H7 (cell line): ENCODE measurements at places on chromosomes 7 and 10. TPM values are rescaled to one million over a fixed set of nuclear protein-coding genes. Genes with fewer than 3 reads are reported as not detected.
A peak's percentile ranks its signal among the peaks of the same experiment; 100 is the strongest.

DNA sequence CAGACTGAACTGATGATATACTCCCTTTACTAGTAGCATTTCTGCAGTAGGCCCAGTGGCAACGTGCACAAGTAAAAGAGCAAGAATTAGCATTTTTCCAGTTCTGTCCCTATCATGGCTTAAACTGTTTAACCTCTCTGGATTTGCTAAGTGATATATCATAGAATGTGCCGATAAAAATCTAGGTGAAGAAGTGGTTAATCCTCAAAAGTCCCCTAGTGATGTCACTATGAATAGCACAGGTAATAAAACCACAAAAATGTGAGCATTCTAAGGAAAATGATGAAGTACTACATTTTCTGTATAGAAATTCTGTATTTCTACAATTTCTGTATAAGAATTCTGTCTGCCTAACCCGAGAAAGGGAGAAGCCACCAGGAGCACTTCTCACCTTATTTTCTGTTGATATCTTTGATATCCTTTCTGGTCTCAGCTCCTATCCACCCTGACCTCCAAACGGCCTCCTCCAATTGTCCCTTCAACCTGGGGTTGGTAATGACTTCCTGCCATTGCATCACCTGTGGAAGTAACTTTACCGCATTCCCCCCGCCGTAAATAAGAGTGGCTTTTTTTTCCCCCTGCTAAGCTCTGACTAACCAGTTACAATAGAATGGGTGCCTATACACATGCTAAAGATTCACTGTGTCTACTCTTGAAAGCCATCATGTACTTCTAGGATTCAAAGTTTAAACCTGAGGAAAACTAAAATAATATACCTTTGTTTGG is 155.9 kb upstream of the ASAH2 start:
- DNase-seq, result peak; percentile 53

IFIT1B gene
- total RNA-seq, result not detected in 2 replicates

DNA sequence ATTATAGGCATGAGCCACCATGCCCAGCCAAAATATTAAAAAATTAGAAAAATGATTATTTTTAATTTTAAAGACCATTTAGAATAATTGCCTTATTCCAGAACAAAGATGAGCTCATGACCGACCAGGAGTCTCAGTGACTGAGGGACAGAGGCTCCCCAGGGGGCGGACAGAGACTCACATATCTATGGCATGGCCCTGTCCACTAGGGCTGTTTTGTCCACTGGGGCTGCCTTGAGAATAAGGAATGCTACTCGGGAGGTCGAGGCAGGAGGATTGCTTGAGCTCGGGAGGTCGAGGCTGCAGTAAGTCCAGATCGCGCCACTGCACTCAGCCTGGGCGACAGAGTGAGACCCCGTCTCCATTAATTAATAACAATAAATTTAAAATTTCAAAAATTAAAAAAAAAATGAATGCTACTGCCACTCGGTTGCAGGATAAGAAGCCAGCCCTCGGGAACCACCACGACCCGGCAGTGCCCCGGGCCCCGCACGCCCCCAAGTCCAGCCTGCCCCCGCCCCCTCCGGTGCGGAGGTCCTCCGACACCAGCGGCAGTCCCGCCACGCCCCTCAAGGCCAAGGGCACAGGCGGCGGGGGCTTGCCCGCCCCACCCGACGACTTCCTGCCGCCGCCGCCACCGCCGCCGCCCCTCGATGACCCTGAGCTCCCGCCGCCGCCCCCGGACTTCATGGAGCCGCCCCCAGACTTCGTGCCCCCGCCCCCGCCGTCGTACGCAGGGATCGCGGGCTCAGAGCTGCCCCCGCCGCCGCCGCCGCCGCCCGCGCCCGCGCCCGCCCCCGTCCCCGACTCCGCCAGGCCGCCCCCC is 128.6 kb downstream of the APBB1IP start:
- DNase-seq, result peak; percentile 88

DNA sequence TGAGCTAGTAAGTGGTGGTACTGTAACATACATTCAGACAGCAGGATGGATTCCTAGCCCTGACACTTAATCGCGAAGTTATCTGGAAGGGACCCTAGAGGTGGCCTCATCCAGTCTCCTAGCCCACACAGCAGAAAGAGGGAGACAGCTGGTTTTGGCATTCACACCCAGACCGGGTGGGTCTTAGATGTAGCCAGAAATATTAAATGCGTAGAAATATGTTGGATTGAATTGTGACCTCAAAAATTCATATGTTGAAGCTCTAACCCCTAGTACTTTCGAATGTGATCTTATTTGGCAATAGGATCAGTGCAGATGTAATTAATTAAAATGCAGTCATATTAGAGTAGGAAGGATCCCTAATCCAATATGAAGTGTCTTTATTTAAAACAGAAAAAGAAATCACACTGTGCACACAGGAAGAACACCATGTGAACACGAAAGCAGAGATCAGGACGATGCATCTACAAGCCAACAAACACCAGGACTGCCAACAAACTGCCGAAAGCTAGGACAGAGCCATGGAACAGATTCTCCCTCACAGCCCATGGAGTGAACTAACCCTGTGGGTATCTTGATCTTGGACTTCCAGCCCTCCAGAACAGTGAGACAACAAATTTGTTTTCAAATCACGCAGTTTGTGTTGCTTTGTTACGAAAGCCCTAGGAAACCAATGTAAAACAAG is 2.9 kb upstream of the XPNPEP1 start:
- DNase-seq, result no peak

PAXIP1 gene
- 19.0 and 21.9 TPM in 2 replicates for total RNA-seq

DNA sequence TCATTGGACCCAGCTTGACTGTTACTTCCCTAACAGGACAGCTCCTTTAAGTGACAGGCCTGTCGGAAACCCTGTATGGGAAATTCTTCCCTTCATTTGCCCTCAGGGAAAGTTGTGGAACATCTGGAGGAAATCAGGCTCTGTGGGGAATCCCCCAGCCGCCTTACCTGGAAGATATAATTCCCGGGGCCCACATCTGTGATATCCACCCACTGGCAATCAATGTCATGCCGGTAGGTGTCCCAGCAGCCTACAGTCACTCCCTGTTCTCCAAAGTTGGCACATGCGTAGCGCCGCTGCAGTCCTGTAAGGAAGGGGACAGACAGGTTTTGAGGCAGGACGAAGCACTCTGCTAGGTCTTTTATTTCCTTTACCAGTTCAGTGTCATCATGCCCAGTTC is 16.6 kb downstream of the LOXL4 start:
- DNase-seq, result peak; percentile 10

DNA sequence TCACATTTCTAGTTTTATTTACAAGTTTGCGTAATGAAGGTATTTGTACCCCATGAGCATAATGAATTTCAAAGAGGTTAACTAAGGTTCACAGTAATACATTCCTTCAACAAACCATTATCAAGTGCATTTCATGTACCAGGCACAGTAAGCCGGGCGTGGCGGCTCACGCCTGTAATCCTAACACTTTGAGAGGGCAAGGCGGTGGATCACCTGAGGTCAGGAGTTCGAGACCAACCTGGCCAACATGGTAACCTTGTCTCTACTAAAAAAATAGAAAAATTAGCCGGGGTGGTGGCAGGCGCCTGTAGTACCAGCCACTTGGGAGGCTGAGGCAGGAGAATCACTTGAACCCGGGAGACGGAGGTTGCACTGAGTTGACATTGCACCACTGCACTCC is 4.3 kb upstream of the EIF3A start:
- no peak for DNase-seq

RAPGEF5 gene
- 4.2 and 5.5 TPM in 2 replicates for total RNA-seq

- peak; percentile 19 for DNase-seq
Observed at GRCh38 chr10:5775685-5776084, 37.5 kb downstream of the GDI2 start.

GRCh38 chr10:70905071-70906021 is 17.0 kb upstream of the PCBD1 start:
- DNase-seq, result peak; percentile 65

KIF11 gene
- total RNA-seq, result 44.2 and 59.1 TPM in 2 replicates

- no peak for DNase-seq
Observed at GRCh38 chr7:34365011-34365410, 293.0 kb upstream of the NPSR1 start.

- DNase-seq, result peak; percentile 63
Observed at GRCh38 chr7:90119178-90119971, 34.9 kb upstream of the STEAP1 start.

DNA sequence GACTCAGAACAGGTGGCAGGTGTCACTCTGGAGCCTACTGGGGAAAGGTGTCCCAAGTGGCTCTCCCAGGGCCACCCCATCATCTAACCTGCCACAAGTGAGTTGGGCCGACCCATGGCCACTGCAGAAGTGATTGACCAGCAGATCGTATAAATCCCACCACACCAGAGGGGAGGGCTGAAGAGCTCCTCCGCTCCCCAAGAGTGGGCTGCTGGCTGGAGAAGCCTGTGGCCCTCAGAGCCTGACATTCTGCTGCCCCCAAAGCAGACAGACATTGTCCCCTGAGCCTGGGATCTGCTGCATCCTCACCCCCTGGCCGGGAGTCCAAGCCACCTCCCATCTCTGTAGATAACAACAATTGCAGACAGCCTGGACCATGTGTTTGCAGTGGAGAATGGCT is 36.7 kb downstream of the ANXA8 start:
- no peak for DNase-seq

DNA sequence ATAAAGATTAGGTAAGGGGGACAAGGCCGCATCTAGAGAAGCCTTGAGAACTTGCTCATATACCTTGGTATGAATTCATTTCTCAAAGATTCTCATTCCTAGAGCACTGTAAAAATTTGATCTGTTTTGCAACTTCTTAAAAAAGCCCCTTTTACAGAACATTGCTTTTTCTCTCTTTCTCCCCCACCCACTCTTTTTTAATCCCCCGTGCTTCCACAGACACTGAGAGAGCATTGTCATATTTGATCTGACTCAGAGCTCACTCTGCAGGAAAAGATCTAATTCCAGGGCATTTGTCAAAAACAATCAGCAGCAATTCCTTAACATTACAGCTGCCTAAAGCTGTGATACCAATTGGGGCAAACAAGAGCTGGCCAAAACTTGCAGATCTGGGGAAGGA is 92.0 kb downstream of the ARHGAP22 start:
- DNase-seq, result no peak

HOXA5 gene
- not detected in 2 replicates for total RNA-seq

C10orf53 gene
- not detected in 2 replicates for total RNA-seq

GRCh38 chr7:73896454-73896853 is 35.5 kb downstream of the TMEM270 start:
- DNase-seq, result no peak

TBL2 gene
- total RNA-seq, result 34.5 and 52.3 TPM in 2 replicates

GARIN1A gene
- total RNA-seq, result not detected in 2 replicates

- no peak for DNase-seq
Observed at GRCh38 chr10:127203067-127203466, 6.7 kb upstream of the INSYN2A start.

CYP2C19 gene
- total RNA-seq, result 0.04 and 0.14 TPM in 2 replicates

DNA sequence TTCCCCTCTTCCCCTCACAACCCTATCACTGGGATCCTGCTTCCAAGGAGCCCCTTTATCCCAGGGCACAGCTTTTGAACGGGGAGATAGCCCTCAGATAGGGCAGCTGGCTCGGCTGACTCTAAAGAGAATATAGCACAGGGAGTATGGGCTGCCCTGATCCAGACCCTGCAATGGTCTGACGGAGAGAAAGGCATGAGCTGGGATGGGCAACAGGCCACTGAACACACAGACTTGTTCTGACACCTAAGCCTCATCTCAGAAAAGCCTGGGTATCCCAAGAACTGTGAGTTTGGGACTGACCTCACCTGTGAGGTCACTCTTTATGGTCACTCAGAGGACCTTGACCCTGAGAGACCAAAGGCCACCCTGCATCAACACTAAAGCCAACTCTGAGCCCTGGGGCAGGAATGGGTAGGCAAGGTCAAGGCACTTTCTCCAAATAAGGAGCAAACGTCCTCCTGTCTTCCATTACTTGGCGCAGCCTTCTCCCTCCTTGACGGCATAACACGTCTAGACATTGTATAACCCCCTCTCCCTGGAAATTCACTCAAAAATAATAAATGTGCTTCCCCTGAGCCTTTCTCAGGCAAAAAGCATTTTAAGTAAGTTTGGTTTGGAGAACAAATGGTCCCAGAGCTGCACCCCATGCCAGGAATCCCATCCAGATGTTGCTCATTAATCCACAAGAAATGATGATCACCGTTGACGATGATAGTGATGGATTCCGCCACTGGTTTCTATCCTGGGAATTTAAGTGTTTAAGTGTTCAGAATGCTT is 8.2 kb upstream of the LRRC18 start:
- no peak for DNase-seq
